ENCODE measurements at places on chromosomes 2 and 18. TPM values are rescaled to one million over a fixed set of nuclear protein-coding genes. Genes with fewer than 3 reads are reported as not detected.

DNA sequence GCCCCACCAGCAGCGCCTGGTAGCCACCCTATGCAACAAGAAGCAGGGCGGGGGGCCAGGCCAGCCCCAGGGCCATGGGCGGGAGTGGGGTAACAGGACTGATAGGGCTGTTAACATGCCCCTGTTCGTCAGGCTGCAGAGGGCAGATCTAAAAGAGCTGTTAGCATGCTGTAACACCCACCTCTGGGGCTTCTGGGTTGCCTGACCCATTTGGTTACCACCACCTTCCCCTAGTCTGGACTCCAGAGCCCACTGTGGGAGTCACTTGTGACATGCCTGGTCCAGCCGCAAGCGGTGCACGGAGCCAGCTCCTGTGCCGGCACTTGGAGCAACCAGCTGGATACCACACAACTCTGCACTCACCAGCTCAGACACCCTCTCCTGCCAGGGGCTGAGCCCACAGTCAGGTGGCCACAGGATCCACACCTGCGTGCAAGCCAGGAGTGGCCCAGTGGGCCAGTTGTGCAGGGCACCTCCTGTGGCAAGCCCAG lies 2.1 kb downstream of the METTL8 start:
- no peak for DNase-seq

DNA sequence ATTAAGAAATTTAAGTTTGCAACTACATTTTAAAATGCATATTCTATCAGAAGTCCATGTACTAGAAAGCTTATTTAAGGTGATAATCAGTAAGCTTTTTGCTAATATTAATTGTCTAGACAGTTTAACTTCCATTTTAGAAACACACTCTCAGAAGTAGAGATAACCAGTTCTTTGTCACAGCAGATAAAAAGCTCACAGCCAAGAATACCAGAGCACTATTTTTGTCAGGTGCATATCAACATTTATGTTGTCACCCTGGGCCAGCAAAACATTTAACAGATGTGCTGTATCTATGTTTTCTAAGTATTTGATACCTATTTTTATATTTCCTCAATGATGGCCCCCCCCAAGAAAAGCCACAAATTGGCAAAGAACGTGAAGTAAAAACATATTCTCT lies 192.6 kb downstream of the ERBB4 start:
- DNase-seq: no peak

DNA sequence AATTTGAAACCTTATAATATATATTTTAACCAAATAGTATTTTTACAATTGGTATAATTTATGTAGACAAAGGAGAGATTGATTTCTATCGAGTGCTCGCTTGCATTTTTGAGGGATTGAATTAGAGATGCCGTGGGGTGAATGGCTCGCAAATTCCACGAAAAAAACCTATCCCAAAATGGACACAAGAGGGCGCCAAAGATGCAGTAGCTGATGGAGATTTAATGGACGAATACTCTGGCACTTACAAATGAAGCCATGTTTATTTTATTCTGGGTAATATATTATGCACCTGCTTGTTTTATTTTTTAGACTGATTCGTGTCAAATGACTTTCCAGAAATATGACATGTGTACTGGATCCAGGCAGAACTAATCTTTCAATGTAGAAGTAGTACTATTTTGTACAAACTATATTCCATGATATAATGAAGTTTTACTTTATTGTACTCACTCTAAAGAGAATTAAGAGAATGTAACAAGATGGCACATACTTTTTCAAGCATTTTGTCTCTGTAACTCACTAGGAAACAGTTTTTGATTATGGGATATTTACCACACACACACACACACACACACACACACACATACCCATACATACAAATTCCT lies 505.4 kb downstream of the PLCL1 start:
- DNase-seq: no peak

DNA sequence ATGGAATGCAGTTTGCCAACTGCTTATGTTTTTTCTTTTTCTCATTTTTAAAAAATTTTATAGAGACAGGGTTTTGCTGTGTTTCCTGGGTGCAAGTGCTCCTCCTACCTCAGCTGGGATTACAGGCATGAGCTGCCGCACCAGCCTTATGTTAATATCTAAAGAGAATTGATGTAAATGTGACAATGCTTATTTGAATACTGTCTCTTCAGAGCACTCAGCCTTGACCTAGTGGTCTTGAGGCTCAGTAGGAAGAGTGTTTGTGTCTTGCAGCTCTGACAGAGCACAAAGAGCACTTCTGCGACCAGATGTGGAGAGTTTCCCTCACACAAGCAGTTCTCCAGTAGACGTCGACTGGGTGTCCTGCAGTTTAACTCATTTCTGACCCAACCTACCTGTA lies 55.3 kb downstream of the ARHGEF4 start:
- DNase-seq: no peak

GRCh38 chr2:15737314-15738224 lies 145.9 kb downstream of the DDX1 start:
- DNase-seq: no peak

Gene IL1B
- 0.39 TPM for total RNA-seq

Gene PIEZO2
- total RNA-seq: 17.0 TPM

Gene DUSP28
- total RNA-seq: 4.5 TPM
